Activated gamma-delta T cell treated with anti-CD3 and anti-CD28 coated beads, Interleukin-2, amount 50 U/mL, for 16 hours (primary cell): ENCODE measurements at places on chromosomes 4 and X.

DNA sequence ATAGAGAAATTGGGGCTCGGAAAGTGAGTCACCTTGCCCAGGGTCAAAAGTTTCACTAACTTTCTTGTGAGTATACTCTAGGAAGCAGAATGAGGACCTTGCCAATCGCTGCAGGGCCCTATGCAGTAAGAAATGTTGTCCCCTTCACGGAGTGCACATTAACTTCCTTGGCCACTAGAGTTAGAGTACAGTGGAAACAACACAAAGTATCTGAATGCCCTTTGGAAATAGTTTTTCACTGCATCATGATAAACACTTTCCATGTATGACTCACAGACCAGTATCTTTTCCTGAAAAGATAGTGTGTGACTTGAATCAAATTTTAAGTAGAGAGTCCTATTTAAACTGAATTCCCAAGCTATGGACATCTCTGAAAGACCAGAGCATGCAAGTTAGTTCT, 45.5 kb upstream of the STK26 start:
- no peak for DNase-seq

DNA sequence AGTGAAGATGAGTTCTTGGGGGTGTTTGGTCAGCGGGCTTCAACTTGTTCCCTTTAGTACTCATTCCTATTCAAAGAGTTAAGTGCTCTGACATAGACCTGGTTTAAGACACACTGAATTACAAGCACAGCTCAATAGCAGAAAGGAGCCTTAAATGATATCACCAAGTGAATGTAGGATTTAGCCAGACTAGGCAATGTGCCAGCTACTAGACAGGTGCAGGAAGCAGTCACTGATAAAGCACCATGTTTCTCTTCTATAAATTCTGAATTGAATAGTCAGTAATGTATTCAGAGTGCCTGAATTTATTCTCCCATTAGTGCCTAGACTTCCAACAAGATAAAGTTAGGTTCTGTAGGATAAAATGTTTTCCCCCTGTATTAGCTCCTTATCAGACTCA, 63.6 kb downstream of the ASB9 start:
- DNase-seq = no peak

GRCh38 chrX:69158166-69158980, 6.9 kb downstream of the PJA1 start:
- no peak for DNase-seq

GRCh38 chr4:165360985-165361670, 17.7 kb upstream of the CPE start:
- no peak for DNase-seq

GRCh38 chr4:99946356-99947189, at the start of gene DNAJB14:
Gene DNAJB14, minus strand, starts transcription at chr4:99946618. Its CDS starts 47 bp downstream, at chr4:99946571.
- DNase-seq = peak; percentile 61

DNA sequence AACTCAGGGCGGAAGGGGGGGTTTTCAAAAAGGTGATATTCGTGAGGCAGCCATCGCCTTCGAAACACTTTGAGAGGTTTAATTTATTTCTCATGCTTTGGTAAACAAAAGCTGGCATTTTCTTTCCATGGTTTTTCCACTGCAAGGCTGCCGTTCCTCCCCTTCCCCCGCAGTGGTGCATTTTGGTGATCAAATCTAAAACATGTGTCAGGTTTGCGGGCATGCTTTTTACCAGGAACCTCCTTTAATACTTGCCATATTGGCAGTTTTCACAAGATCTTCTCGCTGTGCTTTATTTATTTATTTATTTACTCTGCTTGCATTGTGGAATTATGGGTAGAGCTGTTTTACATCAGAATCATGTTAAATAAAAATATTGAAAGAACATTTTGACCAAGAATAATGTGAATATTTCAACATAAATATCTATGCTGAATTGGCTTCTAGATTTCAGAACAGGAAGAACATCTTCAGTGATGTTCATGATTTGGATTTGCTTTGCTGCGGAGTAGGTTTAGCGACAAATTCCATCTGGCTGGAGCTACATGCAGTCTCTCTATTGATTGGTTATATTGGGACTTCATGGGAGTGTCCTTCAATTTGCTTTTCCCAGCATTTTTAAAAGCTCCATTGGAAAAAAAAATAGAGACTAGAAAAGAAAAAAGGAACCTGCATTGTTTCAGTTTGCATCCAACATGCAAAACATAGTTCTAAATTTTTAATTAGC, 54.4 kb downstream of the STOX2 start:
- DNase-seq = no peak

DNA sequence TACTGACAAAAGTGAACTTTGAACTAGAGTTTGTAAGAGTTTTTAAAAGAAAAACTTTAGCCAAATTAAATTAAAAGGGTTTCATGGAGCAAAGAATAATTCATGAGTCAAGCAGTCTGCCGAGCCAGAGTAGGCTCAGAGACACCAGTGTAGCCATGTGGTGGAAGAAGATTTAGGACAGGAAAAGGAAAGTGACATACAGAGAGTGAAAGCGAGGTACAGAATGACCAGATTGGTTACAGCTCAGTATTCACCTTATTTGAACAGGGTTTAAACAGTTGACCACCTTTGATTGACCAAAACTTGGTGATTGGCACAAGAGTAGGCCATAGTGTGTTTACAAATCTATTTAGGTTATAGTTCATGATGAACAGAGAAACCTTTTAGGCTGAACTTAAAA, 377.8 kb downstream of the KLHL4 start:
- no peak for DNase-seq

GRCh38 chr4:123283371-123283895, 113.2 kb upstream of the SPRY1 start:
- DNase-seq = no peak

GRCh38 chrX:106451933-106452332, 159.8 kb upstream of the RADX start:
- no peak for DNase-seq

DNA sequence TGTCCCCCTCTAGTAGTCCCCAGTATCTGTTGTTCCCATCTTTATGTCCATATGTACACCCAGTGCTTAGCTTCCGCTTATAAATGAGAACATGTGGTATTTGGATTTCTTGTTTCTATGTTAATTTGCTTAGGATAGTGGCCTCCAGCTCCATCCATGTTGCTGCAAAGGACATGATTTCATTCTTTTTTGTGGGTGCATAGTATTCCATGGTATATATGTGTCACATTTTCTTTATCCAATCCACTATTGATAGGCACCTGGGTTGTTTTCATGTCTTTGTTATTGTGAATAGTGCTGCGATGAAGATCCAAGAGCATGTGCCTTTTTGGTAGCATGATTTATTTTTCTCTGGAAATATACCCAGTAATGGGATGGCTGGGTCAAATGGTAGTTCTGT, 6.3 kb downstream of the RAP1GDS1 start:
- DNase-seq = no peak

DNA sequence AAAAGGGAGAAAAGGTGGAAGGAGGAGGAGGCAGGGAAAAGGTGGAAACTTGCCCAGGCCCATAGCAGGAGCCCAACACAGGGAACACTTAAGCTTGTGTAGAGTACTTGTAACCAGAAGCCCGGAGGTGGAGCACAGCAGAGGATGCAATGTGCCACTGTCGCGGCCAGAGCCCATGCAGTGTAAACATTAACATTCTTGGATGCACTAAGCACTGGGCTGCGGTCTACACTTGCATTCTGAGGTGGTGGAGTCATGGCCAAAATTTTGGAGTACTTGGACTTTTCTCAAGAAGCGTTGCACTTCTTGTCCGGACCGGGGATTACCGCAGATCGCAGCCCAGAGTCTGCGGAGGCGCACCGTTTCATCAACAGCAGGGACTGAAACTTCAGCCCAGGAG, 4.5 kb upstream of the RHOXF1 start:
- no peak for DNase-seq
